ENCODE measurements at places on chromosomes 2 and 18.
A peak's percentile ranks its signal among the peaks of the same experiment; 100 is the strongest.

- no peak for DNase-seq
Observed at GRCh38 chr2:167686691-167687090, 560.7 kb downstream of the STK39 start.

GRCh38 chr2:19575641-19576040, 217.2 kb upstream of the OSR1 start:
- no peak for DNase-seq

DNA sequence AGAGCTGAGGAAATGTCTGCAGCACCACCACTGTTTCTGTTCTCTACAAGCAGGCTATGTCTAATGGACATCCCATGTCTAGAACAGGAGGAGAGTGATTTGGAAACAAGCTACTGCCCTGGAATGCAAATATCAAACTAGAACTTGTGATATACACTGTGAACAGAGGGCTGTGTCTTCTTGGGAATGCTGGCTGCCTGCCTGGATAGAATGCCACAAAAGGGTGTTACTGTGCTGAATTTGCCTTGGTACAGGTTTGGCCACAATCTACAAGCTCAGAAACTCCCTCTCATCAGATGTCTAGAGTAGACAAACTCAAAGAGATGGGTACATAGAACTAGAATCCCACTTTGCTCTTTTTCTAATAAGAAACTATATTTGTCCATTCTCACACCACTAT, 170.5 kb downstream of the NYAP2 start:
- DNase-seq: no peak

GRCh38 chr2:7749895-7750559, 832.8 kb downstream of the RNF144A start:
- DNase-seq: no peak

- no peak for DNase-seq
Observed at GRCh38 chr2:202109737-202110184, 36.7 kb downstream of the KIAA2012 start.

- no peak for DNase-seq
Observed at GRCh38 chr2:227853204-227853629, 18.2 kb upstream of the DAW1 start.

GRCh38 chr2:66439812-66440542, 5.1 kb downstream of the MEIS1 start:
- DNase-seq: peak; percentile 45

DNA sequence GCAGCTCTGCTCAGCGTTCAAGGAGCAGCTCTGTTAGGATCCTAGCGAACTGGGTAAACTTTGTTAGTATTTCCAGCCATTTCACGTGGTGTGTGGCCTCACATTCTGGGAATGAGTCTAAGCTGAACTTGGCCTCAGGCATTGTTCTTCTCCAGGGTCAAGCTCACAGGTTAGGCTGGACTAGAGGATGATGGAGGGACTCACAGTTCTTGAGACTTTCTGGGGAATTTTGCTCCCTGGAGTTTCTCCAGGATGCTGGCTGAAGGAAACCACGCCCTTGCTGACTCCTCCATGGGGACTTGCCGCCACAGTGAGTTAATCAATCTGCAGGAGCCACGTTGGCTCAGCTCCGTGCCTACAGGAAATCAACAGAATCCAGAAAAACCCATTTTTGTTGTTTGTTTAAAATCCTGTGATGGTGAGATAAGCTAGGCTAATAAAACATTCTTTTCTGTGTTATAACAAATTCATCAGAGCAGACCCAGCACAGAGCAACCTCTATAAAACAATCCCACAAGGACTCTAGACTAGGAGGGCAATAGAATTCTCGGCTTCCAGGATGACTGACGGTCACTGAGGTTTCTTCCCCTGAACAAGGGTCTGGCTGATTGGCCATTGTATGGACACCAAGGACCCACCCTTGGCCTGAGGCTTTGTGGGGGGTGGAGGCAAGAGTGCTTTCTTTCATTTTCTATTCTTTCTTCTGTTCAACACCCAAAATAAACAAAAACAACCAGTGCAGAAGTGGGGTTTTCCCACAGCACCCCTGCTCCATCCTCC, 12.6 kb downstream of the CNDP1 start:
- DNase-seq: no peak

DNA sequence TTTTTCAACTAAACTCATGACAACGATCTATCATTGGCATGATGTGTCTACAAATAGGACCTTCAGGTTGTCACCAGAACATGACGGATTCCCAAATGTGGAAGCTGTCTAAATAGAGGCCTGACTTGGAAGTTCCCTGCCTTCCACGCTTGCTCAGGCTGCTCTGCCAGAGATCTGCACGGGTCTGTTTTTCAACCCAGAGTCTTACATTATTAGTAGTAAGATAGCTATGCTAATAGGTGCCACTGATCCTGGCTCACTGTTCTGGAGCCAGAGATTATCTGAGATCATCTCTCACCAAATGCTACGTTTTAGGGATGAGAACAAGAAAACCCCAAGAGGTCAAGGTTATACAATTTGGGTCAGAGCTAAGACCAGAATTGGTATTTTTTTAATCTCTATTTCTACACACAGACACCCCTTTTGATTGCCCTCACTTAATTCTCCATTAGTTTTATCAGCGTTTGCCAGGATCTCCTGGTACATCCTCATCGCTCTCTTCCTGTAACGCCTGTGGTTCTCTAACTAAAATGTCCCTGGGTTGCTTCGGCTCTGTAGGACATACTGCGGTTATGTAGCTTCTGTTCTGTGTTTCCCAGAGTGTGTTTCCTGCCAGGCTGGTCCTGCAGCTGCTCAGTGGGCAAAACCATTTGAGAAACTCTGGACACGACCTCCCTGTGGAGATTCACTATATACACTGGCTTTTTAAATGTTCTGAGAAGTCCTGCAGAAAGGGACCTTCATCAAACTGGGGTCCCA, 5.7 kb downstream of the CDC42EP3 start:
- DNase-seq: no peak

DNA sequence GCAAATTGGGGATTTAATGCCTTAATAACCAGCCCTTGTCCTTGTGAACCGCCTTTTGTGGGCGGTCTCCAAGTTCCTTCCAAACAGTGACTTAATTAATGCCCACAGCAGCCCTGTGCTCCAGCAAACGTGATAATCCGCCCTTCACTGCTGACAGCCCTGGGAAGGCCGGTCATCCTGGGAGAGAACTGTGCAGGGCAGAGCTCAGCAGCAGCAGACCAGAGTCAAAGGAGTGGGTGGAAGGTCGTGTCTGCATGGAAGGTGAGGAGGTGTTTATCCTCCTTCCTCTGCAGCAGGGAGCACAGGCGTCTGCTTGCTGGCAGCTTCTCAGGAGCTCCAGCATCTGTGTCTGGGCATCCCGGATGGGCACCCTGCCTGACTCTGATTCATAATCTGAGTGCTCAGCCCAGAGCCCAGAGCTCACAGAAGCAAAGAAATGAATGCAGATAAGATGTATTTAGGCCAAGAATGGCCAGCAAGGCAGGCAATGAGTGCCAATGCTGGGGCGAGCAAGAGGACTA, 270.0 kb upstream of the PXDN start:
- peak; percentile 91 for DNase-seq

- no peak for DNase-seq
Observed at GRCh38 chr2:151437630-151438029, 27.9 kb downstream of the RIF1 start.

DNA sequence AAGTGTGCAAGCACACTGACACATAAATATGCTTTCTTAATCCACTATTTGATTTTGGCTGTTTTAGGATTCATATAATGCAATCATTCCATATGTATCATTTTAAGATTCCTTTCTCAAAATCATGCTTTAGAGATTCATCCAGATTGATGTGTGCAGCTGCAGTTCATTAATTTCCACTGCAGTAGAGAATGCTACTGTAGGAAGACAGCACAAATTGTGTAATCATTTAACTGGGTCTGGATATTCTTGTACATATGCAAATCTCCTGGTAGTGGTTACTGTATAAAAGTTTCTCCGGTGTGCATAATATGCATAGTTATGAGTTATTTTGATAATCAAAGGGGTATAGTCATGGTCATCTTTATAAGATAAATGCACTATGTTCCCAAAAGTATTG, 502.5 kb upstream of the ACVR2A start:
- no peak for DNase-seq

DNA sequence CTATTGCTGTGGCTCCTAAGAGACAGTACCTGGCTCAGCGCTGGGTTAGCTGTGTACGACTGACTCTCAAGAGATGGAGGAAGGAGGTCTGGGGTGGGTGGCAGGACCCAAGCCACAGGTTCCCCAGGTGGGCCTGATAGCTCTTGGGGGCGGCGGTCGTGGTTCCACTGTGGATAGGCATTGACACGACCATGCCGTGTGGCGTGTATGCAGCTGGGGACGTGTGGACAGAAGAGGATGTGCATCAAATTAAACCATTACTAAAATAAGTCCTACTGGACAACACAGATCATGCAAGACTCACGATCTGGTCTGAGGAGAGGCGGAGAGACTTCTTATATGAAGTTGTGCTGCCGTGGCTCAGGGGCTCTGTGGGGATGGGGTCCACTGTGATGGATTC, 78.1 kb downstream of the EMILIN2 start:
- DNase-seq: no peak

DNA sequence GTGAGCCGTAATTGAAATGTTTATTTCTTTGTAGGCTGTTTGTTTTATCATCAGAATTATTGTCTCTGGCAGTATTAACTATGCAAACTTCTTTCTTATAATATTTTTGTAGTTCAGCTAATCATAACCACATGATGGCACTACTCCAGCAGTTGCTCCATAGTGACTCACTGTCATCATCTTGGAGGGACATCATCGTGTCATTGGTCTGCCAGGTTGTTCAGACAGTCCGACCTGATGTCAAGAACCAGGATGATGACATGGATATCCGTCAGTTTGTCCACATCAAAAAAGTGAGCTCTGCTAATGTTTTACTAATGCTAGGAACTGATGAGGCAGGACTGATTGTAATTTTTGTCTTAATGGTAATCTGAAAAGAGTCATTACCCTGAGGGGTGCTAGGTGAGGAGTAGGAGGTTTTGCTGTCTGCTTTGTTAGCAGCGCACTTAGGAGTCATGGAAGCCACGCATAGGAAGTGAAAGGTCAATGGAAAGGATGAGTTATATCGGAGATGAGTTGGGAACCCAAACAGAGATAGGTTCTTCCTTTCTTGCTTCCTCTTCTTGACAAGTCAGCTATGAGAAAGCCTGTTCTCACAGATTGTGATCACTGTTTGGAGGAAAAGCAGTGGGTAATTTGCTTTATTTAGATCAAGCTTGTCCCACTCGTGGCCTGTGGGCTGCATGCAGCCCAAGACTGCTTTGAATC, 49.2 kb downstream of the PIKFYVE start:
- DNase-seq: no peak

DNA sequence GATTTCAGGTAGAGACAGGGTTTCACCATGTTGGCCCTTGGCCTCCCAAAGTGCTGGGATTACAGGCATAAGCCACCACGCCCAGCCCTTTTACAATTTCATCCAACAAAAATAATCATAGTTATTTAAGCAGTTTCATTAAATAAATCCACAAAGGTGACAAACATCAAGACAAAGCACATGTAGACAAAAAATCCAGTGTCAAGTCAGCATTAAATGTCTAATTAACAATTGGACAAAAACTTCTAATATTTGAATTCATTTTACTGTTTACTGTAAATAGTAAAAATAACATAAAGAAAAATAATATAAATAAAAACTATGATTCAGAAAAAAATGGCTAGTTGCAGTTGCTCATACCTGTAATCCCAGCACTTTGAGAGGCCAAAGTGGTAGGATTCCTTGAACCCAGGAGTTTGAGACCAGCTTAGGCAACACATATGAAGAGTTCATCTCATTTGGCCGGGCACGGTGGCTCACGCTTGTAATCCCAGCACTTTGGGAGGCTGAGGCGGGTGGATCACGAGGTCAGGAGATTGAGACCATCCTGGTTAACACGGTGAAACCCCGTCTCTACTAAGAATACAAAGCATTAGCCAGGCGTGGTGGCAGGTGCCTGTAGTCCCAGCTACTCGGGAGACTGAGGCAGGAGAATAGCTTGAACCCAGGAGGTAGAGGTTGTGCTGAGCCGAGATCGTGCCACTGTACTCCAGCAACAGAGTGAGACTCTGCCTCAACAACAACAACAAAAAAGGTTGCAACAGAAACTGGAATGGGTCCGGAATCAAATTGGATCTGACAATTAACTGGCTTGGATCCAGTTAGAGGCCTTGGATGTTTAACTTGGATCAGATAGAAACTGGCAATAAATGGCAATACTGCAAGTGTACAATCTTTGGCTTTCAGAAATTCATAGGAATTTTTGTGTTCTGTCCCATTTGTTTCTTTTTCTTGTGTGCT, 56.9 kb upstream of the MAT2A start:
- no peak for DNase-seq

- DNase-seq: no peak
Observed at GRCh38 chr2:69514406-69514805, 77.2 kb upstream of the NFU1 start.

DNA sequence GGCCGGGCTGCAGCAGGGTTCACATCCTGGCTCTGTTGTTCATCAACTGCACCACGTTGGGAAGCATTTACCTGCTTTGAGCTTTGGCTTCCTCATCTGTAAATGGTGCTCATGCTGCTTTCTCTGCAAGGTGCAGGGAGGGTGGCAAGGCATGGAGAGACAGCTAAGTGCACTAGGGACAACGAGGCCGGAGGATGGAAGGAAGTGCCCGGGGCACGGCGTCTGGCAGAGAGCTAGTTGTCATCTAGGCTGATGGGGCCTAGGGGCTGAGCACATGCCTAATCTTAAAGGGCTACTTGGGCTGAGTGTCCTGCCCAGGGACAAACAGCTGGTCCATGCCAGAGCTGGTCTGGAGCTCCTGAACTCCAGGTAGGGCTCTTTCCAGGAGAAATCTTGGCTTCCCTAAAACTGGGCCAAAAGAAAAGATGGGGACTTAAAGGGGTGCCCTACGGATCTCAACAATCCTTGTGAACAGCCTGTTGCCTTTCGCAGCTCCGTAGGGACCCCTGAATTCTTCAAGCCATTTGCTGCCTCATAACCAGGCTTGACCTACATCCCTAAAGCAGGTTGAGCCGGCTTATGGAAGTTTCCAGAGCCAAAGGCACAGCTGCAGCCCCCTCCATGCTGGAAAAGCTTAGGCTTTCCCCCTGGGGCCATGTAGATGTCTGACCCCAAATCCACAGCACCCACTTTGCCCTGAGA, 130.8 kb downstream of the SMAD7 start:
- no peak for DNase-seq

Measured in cerebellar cortex (tissue), 1 donor.